ENCODE measurements at places on chromosomes 7 and 10.

GRCh38 chr10:96789571-96790108 lies 42.5 kb upstream of the LCOR start:
- no peak for DNase-seq

GRCh38 chr10:83809001-83809400 lies 330.3 kb upstream of the GHITM start:
- no peak for DNase-seq

DNA sequence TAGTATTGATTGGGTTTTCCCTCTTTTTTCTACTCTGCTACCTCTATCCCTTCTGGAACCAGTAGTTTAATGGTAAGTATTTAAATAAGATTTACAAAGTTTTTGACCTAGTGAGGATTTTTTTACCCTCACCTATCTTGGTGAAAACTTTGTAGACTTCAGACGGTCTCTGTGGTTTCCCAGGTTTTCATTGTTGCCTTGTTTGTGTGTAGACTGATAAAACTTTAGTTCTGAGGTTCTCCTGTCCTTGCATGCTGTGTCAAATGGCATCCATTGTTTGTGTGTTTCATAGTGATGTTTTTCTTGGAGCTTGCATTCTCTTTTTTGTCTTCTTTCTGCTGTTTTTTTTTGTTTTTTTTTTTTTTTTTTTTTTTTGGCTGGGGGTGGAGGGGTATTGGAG lies 22.6 kb downstream of the ZNRF2 start:
- no peak for DNase-seq

GRCh38 chr10:71729161-71729636 lies 9.6 kb upstream of the C10orf105 start:
- no peak for DNase-seq

- DNase-seq = peak; percentile 42
These were observed 531 bp downstream of the IKZF1 start for GRCh38 chr7:50304911-50305582.

GRCh38 chr7:104010052-104010909 lies 20.8 kb upstream of the RELN start:
- no peak for DNase-seq

DNA sequence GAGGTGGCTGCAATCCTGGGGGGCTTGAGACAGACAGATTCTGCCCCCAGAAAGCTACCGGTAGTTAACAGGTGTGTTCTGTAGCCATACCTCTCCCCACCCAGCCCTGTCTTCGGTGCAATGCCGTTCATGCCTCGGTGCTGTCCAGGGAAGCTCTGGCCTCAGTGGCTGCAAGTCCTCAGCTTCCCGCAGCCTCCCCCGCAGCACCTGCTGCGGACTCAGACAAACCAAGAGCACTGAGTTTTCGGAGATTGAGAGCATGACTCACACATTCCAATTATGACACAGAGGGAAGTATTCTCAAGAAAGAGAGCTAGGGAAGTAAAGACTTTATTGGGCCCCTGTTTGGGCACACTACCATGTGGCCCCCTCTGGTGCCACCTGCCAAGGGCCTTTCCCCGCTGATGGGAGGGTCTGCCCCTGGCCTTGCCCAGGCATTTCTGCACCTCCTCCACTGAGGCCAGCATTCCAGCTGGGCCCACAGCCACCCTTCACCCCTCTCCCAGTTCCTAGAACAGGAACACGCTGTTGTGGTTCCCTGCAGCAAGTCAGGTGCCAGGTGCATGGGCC lies 30.2 kb upstream of the EZH2 start:
- DNase-seq = no peak

DNA sequence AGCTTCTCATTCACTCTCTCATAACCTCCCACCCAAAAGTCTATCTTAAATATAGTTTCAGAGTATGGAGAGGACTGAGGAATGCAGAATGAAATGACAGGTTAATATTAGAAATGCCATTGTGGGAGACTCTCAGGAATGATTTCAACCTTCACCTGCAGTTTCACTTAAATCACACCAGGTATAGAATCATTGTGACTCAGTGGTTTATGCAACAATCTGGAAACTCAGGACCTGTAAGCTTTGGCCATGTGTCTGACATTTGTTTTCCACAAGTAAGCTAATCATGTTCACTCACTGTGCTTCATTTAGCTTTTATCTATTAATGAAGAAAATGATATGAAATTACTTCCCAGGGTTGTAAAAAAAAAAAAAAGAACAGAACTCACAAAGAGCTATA lies 8.7 kb upstream of the PTPN12 start:
- DNase-seq = no peak

- no peak for DNase-seq
These were observed 49.7 kb downstream of the TMEM178B start for GRCh38 chr7:141123522-141123921.

DNA sequence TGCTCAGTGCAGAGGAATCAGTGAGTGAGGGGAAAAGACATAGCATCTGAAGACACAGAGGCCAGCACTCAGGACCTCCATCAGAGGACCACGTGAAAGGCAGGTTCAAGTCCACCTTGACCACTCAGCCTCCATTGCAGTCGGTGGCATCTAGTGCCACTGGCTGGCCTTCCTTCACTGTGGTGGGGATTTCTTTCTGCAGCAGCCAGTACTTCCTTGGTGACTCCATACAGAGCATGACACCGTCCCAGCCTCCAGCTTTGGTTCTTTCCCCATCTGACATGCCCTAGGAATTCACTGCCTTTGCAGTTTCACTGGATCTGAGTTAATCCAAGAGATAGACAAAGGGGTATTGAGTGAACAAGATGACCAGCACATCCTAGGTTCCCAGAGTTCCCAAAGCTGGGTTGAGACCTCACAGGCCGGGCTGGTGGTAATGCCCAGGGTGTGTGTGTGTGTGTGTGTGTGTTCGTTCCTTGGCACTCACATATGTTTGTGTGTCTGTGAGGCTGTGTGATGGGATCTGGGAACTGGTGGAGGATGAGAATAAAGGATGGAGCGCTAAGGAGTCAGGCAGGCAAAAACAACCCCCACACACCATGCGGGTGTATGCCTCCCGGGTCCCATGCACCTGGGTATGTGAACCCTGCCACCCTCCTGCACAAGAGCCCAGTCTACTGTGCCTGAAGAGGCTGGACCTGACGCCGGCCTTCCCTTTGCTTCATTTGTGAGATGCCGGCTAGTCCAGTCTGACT lies 57.8 kb downstream of the SYPL1 start:
- DNase-seq = no peak

DNA sequence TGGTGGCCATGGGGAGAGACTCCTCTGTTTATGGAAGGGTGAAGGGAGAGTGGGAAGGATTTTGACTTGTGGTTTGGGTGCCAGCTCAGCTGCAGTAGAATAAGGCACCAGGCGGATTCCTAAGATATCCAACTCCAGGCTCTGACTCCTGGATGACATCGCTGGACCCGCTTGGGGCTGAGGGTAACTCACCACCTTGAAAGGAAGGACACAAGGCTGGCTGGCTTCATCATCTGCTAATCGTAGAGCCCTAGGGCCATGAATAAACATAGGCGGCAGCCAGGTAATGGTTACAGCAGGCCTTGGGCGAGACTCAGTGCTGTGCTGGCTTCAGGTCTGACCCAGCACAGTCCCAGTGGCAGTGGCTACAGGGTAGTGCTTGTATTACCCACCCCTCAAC lies 16.7 kb upstream of the LIPK start:
- no peak for DNase-seq

DNA sequence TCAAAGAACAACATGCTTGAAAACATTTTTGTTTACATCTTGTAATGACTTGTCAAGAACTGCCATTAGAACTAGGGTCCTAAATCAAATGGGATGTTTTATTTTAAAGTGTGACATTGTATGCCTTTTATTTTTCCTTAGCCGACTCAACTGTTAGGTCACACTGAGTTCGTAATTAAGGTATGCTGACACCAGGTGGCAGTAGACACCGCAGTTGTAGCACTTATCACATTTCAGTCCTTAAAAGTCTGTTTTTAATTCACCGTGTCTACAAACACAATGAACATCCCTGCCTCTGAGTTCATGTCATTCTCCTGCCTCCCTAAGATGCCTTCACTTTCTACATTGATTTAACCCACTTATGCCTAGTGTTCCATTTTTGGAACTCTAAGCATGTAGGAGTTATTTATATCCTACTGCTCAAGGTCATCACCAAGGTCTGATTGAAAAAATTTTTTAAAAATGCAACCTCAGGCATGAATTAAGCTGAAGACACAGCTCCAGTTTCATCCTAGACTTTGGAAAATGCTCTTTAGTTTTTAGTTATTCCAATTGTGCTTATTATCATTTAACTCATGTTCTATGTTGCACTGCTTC lies 186.1 kb downstream of the BMPER start:
- DNase-seq = no peak

GRCh38 chr10:49620841-49621378 lies 7.1 kb downstream of the CHAT start:
- DNase-seq = no peak

- DNase-seq = no peak
These were observed 190.4 kb downstream of the PTPRN2 start for GRCh38 chr7:158396982-158397862.

DNA sequence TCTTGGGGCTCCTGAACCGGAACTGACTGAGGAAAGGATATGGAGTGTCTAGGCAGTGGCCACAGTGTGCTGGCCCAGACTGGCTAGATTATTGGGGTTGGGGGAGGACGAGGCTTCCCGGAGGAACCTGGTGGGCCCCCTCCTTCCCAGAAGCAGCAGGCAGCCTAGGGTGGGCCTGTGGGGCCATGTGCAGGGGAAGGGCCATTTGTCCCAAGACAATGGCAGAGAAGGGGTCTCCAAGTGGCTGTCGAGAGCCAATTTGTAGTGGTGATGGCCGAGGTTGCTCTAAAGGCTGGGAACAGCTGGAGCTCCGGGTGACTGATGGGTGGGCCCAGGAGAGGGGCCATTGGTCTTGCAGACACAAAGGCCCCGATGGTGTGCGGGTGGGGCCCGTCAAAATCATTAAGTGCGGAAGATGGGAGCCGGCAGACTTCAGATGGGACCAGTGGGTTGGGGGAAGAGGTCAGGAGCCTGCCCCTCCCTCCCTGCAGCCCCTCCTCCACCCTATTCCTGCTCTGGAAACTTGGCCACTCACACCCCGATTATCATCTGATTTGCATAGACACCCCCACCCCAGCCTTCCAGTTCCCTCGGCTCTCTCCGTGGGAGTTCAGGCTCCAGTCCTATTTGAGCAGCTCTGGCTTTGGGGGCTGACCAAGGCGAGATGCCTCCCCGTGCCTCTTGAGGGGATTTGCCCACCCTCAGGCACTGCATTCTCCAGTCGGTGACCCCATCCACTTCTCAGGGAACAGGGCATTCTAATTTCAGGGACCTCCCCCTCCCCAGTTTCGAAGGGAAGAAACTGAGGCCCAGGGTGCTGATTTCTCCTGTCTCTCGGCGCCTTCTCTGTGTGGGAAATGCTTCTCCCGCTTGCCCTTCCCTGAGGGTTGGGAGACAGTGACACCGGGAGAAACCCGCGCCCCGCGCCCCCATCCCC lies 36.0 kb upstream of the PAX2 start:
- DNase-seq = no peak

DNA sequence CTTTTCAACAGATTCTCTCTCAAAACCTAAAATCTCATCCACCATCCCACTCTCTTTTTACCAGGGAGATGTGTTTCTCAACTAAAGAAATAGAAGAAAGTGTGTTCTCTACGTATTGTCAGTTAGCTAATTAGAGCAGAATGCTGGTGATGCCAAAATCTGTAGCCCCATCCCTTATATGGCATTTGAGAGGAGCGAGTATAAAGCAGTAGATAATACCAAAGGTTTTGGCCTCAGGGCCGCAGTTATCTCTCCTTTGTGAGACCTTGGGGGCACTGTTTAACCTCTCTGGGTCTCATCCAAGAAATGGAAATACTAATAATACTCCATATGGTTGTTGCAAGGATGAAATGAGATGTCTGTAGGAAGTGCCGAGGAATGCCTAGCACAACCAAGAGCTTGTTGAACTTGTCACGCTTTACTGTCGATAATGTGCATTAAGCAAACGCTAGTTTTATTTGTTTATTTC lies 456 bp upstream of the DLD start:
- DNase-seq = no peak

GRCh38 chr7:151890355-151891004 lies 13.6 kb upstream of the PRKAG2 start:
- DNase-seq = no peak

GRCh38 chr10:28668363-28669226 lies 8.7 kb upstream of the BAMBI start:
- DNase-seq = peak; percentile 22

DNA sequence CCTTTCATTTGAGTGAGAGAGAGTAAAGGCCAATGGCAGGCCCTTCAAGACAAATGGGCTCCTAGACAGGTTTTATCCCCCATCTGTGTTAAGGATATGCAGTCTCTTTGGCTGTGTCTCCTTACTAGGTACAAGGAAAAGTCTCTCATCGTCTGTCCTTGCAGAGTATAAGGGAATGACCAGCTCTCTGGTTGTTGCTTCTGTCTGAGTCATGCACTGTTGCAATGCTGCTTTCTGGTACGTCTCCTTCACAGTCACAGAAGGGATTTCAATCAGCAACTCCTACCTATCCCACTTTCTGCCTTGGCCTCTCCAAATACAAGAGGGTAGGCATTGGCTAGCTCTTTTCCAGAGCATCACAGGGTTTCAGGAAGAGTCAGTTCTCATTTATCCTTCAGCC lies 48.1 kb downstream of the CTTNBP2 start:
- DNase-seq = no peak
